ENCODE measurements at places on chromosomes 13 and 19.

DNA sequence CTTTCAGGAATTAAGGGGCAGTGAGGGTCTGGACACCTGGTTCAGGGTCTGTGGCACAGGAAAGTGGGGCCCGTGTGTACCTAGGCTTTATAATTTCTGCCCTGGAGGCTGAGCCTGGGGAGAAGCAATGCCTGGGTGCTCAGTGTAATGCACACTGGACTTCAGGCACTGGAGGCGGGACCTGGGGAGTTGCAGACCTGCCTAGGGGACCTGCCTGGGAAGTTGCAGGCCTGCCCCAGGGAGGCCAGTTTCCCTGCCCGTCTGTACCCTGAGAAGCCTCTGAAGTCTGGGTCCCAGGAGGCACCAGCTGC is 2.5 kb upstream of the TMEM59L start:
- no peak for DNase-seq

GRCh38 chr13:113322890-113323651 is 26.0 kb downstream of the LAMP1 start:
- DNase-seq: no peak

- no peak for DNase-seq
Measured at GRCh38 chr19:6074709-6075403, 35.4 kb downstream of the RFX2 start.

DNA sequence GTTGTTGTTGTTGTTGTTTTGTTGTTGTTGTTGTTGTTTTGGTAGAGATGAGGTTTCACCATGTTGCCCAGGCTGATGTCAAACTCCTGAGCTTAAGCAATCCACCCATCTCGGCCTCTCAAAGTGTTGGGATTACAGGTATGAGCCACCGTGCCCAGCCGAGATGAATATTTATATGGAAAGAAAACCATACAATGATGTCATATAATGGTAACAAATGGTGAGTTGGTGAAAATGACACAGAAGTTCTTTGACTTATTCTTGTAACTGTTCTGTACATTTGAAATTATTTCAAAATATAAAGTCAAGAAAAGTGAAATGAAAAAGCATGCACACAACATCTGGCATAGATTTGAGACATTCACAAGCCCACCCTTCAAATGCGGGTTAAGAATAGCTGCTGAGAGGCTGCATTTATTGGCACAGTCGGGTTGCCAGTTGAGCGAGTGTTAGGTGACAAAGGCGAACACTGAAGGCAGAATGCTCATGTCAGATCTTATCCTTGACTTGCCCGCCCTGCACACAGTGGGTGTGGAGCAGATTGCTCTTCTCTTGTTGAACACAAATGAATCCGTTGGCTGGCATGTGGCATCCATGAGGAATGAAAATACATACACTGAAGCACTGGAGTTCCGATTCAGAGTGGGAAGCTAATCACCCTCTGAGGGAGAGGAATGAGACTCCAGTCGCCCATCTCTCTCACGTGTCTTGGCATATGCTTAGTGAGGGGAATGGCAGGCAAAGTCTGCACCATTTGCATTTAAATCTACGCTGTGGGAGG is 15.8 kb upstream of the UBE2S start:
- no peak for DNase-seq

- DNase-seq: no peak
Measured at GRCh38 chr13:39282400-39282972, 244.2 kb downstream of the NHLRC3 start.

DNA sequence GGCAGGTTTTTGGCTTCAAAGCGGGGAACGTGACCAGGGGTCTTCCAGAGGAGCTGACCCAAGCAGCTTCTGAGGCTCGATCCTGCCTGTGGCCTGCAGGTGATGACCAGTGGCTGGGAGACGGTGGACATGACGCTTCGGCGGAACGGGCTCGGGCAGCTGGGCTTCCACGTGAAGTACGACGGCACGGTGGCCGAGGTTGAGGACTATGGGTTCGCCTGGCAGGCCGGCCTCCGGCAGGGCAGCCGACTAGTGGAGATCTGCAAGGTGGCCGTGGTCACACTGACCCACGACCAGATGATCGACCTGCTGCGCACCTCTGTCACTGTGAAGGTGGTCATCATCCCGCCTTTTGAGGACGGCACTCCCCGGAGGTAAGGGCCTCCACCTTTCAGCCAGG is 93.6 kb downstream of the DPF1 start:
- DNase-seq: no peak

DNA sequence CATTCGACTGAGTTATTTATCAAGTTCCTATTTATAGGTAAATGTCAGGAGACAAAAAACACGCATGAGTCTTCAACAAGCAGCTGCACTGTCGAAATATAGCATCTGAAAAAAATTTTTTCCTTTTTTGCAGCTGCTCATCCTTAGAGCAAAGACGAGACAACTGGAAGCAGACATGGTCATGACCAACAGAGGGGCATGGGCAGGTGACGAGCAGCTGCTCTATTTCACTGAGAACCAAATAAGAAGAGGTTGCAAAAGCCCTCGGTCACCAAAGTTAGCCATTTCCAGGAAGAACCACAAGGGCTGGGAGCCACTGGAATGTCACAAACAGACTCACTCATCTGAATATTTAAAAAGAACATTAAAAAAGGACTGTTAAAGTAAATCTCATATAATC is 22.2 kb downstream of the SOHLH2 start:
- no peak for DNase-seq

DNA sequence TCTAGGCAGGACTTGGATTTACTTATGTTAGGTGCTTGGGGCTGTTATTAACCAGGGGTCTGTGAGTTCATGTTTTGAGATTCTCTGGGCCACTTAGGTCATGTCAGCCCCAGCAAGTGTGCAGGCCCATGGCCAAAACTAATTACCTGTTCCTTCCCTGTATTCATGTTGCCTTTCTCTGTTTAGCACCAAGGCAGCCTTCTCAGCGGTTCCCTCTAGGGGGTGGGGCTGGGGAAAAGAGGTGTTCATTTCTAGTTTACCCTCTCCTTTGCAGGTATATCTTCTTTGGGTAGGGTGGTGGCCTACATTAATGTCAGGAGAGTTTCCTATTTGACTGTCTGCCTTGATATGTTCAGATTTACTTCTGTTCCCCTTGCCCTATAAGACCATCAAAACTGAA is 61.7 kb downstream of the PDS5B start:
- DNase-seq: no peak

- no peak for DNase-seq
Measured at GRCh38 chr13:81058916-81059290, 718.0 kb upstream of the SPRY2 start.

DNA sequence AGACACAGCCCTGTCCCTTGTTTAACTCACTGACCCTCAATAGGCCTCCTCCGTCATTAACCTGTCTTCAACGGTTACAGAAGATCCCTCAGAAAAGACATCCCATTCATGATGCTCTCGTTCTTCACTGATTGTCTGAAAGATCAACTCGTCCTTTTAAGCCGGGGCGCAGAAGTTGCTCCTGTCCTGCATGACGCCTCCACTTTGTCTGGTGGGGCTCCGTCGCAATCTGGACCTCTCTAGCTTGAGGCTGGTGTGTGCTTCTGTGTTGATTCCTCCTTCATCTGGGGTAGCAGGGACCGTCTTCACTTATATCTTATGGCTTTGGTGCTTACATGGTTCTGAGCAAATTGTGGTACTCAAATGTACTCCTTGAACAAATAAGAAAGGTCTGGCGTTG is 766.0 kb upstream of the PCDH9 start:
- no peak for DNase-seq

DNA sequence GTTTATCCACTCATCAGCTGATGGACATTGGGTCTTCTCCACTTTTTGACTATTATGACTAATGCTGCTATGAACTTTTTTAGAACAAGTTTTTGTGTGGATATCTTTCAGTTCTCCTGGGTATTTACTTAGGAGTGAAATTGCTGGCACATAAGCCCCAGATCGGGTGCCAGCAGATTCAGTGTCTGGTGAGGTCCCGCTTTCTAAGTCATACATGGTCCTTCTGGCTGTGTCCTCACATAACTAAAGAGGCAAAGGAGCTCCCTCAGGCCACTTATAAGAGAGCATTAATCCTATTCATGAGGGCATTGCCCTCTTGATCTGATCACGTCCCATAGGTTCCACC is 600 bp upstream of the ZNF226 start:
- DNase-seq: no peak

DNA sequence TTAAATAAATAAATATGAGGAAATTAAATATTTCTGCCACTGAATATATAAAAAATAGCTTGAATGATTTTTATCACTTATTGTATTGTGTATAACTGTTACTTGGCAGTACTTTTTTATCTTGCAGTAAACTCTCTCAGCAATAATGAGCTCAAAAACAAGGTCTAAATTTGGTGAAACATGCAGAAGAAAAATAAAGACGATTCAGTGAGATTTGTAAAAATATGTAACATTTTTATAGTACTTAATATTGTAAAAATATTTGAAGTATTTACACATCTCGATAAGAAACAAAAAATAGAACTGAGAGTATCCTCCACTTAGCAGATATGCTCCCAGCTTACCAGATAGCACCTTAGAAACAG is 120.6 kb upstream of the MLNR start:
- DNase-seq: no peak

GRCh38 chr19:39263912-39264305 is 4.3 kb upstream of the IFNL2 start:
- DNase-seq: no peak

GRCh38 chr19:3403489-3404323 is 37.3 kb downstream of the NFIC start:
- DNase-seq: peak; percentile 37

- peak; percentile 14 for DNase-seq
Measured at GRCh38 chr13:71290963-71291841, 575.8 kb downstream of the DACH1 start.

DNA sequence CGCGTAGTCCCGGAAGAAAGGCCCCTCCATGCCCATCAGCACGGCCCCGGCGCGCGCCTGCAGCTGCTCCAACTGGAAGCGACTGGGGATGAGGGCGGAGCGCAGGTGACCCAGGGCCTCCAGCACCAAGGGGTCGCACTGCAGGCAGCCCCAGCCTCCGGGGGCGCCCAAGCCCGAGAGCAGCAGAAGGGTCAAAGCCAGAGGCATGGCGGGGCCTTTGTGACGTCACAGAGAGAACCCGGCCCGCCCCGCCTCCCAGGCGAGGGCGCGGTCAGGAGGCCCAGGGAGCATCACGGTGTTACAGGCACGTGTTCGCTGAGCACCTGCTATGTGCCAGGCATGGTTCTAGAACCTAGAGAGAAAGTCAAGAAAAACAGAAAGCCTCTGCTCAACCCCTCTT is at the start of gene IZUMO2:
Gene IZUMO2 (minus strand): TSS at position 294 of the 400 bp plus-strand sequence. CDS start 87 bp downstream, at position 207.
- no peak for DNase-seq

DNA sequence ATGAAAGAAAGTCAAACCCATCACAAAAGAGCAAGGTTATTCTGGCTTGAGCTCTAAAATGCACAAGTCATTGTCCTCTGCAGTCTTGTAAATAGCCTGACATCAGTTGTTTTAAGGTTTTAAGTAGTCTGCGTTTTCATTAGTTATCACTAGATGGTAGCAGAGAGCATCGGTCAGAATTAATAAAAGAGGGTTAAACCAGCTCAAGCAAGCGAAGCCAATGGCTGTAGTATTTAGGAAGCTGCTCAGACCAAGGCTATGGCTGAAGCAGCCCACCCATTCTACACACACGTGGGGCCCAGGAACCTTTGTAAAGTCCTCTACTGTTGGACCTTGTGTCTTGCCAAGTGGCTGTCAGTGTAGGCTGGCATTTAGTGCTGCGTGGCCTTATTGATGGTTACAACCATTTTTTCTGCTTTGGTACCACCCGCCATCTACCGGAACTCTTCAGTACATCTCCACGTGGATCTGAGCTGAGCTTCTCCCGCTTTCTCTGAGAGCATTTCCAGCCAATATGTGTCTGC is 13.3 kb upstream of the ZNF57 start:
- DNase-seq: peak; percentile 36

DNA sequence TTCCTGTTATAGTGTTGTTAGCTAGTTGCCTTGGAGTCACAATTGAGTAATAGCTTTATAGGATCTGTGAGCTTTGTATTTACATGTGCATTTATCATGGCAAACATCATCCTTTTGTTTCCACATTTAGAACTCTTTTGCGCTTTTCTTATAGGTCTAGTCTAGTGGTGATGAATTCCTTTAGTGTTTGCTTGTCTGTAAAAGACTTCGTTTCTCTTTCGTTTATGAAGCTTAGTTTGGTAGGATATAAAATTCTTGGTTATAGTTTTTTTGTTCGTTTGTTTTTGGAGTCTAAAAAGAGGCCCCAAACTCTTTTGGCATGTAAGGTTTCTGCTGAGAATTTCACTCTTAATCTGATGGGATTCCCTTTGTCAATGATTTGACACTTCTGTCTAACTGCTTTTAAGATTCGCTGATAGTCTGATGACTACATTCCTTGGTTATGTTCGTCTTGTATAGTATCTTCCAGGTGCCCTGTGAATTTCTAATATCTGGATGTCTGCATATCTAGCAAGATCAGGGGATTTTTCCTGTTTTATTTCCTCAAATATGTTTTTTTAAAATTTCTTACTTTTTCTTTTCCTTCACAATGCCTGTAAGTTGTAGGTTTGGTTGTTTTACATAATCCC is 20.2 kb downstream of the DNAJC3 start:
- DNase-seq: no peak

- DNase-seq: no peak
Measured at GRCh38 chr13:109408591-109409382, 377.6 kb downstream of the IRS2 start.

DNA sequence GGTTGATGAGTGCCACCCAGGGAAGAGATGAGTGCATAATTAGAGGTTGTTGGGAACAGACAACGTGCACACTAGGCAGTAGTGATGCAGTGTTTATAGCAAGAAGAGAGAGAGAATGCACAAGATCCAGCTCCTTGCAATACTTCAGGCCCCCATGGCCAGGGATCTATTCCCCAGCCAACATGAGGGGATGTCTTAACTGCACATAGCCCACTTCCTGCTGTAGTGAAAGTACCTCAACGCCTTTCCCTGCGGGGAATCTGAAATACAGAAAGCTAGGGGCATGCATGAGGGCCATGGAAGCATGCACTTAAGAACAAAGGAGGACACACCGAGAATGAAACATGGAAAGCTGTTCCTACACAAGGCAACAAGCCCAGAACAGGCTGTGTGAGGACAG is 636.7 kb upstream of the GPC6 start:
- DNase-seq: no peak

DNA sequence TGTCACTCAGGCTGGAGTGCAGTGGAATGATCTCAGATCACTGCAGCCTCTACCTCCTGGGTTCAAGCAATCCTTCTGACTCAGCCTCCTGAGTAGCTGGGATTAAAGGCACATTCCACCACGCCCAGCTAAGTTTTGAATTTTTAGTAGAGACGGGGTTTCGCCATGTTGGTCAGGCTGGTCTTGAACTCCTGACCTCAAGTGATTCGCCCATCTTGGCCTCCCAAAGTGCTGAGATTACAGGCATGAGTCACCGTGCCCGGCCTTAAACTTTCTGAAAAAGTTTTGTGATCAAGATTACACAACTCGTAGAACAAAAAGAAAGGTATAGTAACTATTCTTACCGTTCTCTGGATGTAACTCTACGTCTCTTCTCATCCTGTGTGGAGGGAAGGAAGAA is 21.2 kb downstream of the DNMT1 start:
- DNase-seq: no peak

Measured in urothelium cell line (cell line).